ENCODE measurements at places on chromosomes 2 and 18.

DNA sequence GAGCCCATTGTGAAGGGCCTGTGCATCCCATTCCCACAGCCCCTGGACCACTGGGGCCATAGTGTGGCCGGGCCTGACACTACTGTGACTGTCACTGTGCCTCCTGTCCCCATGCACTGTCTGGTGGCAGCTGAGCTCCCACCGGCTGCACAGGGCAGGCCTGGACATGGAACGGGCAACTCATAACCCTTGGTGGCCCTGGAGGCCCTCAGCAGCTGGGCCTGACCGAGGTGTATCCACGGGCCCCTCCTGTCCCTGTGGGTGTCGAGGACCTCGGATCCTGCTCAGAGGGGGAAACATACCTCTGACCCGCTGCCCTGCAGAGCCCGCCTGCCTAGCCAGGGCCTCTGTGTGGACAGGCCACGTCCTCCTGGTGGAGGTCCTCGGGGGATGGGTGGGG lies 7.8 kb upstream of the GAL3ST2 start:
- DNase-seq = no peak

DNA sequence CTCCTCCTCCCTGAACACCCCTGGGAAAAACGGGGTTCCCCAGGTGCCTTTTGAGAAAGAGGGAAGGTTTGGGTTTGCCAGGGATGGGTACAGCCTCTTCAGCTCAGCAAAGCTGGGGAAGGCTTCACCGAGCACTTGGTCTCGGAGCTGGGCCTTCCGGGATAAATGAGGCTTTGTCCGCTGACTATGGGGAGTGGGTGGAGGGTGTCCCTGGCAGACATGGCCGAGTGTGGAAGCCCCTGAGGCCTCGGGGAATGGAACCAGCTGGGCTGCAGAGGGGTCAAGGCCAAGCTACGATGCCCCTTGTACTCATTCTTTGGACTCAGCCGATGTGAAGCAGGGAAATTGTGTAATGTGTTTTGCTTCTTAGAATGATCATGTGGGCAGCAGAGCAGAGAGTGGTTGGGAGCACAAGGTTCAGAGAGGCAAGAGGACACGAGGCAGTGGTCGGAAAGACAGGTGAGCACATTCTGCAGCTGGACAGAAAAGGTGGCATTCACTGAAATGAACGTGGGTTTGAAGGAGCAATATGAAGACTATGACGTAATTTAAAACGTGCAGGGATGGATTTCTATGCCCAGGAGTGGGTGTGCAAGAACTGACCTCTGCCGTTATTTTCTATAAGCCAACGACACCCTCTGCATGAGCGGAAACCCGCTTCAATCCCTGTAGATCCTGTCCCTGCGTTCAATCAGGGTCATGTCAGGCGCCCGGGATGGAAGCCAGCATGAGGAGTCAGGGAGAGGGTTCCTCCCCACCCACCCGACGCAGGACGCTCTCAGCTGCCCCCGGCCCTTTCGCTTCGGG lies 142.6 kb downstream of the PXDN start:
- DNase-seq = no peak

DNA sequence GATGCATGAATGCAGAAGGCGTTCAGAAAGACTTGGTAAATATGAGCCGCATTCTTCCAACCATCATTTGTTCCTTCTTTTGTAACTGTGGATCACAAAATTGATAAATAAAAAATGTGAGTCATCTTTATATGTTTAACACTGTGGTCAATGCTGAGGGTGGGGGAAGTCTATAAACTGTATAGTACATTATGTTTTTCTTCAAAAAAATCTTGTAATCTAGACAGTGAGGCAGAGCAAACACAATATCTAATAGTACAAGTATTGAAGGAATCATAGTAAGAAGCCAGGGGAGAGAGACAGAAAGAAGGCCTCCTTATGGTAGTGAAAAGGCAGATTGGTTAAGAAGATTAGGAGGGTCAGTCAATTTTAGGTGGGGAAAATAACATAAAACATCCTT lies 30.7 kb upstream of the CALCRL start:
- no peak for DNase-seq

- DNase-seq = no peak
Observed at GRCh38 chr2:111656894-111657293, 227.1 kb downstream of the ANAPC1 start.

- no peak for DNase-seq
Observed at GRCh38 chr2:128304715-128305554, 13.7 kb downstream of the HS6ST1 start.

DNA sequence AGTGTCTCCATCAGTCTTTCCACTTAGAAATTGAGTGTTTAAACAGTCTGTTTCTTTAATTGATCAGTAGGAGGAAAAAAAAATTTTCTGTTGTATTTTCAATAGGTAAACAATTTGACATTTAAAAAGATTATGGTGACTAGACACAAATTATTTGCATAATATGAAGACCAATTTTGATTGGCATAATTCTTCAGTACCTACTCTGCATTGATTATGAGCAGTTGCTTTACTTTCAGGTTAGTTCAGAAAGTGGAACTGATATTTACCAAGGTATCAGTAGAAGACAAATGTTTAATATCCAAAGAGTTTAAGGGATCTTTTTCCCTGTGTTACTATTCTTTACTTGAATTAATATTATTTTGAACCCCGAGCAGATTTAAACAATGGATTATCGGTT lies 2.6 kb downstream of the ADAM23 start:
- no peak for DNase-seq

DNA sequence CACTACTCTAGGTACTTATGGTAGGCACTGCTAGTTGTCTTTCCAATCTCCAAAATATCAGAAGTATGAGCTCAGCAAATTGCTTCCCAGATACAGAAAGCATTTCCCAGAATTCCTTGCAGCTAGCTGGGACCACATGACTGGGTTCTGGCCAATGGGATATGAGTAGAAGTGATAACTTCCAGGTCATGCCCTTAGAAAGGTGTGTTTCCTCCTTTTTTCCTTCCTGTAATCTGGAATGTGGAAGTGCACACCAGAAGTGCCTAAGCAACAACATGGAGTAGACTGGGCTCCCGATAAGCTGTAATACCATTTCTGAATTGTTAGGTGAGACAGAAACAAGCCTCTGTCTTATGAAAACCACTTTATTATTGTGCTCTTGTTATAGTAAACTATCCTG lies 279.8 kb downstream of the ZNF385B start:
- no peak for DNase-seq

- DNase-seq = no peak
Observed at GRCh38 chr18:70385474-70385873, 96.6 kb downstream of the SOCS6 start.

DNA sequence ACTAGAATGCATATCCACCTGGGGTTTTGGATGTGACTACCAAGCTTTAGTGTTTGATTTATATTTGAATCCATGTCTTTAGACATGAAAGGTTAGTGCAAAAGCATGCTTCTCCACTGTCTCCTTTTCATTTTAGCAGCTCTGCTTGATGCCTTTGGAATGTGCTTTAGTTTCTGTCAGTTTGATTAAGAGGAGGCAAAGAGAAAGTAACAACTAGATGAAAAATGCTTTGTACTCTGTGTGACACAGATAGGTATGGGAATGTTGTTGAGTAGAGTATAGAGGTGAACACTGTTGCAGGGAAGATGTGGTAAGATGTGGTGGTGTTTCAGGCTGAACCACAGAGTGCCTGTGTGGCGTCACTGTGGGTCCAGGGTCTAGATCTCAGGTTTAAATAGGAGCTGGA lies 19.8 kb downstream of the PIK3C3 start:
- no peak for DNase-seq

DNA sequence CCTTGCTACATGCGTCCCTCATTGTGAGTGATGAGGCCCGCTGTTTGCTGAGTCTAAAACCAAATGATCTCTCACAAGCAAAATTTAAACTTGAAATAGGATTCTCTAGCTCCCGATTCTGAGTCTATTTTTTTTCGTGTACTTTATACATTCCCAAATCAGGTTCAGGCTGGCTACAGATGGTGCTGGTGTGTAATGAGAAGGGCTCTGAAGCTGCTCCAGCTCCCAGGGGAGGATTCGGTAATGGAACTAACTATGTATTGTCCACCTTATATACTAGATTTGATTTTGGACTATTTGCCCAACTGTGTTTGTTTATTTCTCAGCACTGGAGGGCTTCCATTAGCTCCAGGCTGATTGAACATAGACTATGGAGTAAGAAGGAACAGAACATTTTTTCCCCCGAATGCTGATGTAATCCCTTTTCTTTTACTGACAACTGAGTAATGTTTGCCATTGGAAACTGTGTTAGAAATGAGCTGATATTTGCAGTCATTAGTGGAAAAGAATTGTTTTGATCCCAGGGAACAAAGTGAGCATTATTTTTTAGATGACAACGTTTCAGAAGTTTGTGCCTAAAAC lies 274.0 kb upstream of the FIGN start:
- DNase-seq = no peak

- no peak for DNase-seq
Observed at GRCh38 chr2:194616334-194616733, 1040.7 kb upstream of the SLC39A10 start.

GRCh38 chr2:240637901-240638345 lies 12.6 kb downstream of the GPR35 start:
- DNase-seq = no peak

- no peak for DNase-seq
Observed at GRCh38 chr18:25842665-25843064, 247.7 kb downstream of the SS18 start.
